ENCODE measurements at places on chromosomes 5 and 9.

DNA sequence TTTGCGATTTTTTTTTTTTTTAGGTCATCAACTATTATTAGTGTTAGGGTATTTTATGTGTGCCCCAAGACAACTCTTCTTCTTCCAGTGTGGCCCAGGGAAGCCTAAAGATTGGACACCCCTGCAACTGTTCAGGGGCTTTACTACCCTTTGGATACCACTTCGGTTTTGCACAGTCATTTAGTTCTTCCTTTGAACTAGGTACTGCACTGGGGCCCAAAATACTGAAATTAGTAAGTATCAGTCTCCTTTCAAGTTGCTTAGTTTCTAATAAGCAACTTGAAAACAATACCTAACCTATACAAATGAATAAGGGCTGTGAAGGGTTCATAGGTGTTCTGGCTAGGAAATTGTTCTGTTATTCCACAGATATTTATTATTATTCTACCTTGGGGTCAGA, 45.3 kb downstream of the CWC27 start:
- no peak for DNase-seq

GRCh38 chr9:136791516-136792276, 552 bp downstream of the TMEM141 start:
- peak; percentile 51 for DNase-seq

DNA sequence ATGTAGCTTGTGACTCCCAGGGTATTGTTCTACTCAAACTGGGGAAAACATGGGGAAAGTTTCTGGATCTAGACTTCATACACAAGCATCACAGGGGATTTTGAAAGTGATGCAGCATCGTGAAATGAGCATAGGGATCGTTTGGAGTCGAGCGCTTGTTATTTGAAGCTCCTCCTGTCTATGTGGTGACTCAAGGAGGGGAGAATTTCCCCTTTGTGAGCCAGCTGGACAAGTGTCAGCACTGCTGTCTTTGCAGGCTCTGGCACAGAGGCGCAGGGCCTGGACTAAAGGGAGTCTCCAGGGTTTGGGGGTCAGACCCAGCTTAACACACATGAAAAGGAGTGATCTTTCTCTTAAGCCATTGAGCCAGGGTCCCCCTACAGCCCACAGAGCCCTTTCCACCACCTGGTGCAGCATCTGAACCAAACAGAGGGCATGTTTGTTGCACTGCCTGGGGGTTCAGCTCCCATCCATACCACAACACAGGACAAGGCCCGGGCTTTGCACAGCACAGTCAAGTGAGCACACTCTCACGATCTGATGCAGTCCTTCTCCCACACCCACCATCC, 51.0 kb downstream of the IRF1 start:
- DNase-seq, result no peak

DNA sequence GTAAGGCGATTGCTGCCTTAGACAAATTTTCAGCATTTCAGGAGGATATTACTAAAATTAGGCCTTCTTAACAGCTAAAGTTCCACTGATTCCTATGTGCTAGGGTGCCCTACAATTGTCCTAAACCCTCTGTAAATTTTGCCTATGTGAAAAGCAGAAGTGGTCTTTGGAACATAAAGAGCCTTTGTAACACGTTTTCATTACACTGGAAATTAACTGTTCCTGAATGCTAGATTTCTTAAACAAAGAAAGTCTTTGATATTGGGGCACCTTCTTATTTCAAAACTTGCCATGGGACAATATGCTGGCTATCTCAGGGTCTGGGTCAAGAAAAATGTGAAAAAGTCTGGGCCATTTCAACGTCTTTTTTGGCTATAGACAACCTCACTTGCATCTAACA, 60.4 kb upstream of the MOCS2 start:
- no peak for DNase-seq

DNA sequence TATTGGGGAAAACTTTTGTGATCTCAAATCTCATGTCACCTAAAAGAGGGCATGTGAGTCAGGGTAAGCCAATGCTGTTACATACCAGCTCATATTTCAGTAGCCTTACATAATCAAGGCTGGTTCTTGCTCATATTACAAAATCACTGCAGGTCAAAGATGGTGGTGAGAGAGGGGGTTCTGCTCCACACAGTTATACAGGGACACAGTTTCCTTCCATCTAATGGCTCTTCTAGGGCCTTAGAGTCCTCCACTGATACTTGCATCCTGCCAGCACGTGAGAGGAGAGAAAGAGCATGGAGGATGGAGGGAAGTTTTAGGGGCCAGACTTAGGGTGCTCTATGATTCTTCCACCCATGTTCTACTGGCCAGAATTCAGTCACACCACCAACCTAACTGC, 130.0 kb downstream of the LIFR start:
- DNase-seq, result no peak

DNA sequence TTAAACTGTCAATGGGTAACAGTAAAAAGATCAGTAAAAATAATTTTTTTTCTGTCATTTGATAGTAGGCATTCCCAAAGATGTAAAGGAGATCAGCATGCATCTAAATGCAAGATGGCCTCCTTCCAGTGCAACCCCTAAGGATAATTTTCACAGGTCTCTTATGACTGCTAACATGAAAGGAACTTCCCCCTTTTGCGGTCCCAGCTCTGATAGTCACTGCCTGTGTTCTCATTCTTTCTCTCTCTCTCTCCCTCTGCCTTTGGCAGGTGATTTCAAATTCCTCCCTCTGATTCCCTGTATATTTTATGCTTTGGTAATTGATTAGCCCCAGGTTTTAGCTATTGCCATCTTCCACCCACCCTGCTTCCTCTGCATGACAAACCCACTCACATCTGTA, 8.9 kb downstream of the SPINK14 start:
- DNase-seq, result no peak

DNA sequence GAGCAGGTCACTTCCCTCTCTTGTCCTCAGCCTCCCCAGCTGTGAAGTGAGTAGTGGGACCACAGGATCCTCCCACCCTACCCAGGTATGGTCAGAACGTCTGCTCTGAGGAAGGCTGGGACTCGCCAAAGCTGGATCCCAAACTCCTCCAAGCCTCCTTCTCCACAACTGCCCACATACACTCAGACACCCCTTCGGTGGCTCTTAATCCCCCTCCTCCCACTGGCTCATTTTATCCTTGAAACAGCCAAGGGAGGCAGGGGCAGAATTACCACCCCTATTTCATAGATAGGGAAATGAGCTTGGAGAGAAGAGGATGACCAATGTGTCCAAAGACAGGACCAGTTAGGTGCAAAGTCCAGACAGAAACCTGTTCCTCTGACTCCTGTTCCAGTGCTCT, 121.4 kb downstream of the PAX5 start:
- DNase-seq, result no peak

- DNase-seq, result no peak
Observed at GRCh38 chr5:132215329-132215728, 12.3 kb downstream of the P4HA2 start.

GRCh38 chr5:143314659-143315058, 88.8 kb downstream of the NR3C1 start:
- DNase-seq, result no peak

DNA sequence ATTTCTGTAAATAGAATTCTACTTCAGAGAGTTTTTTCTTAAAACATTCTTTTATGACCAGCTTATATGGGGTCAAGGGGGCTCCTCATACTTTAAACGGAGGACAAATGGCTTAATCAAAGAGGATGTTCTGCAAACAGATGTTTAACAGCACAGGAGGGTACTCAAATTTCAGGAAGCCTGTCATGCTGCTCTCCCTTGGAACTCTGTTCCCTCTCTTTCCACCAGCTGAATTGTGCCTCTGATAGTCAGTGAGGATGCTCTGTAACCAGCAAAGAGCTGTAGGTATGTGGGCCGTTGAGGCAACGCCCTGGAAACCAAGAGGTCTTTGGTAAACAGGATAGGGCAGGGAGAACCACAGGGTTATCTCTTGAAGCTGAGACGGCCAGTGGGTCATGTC, 161.1 kb downstream of the C5orf15 start:
- DNase-seq, result no peak

GRCh38 chr5:164482351-164482750, 976.9 kb downstream of the MAT2B start:
- DNase-seq, result no peak

DNA sequence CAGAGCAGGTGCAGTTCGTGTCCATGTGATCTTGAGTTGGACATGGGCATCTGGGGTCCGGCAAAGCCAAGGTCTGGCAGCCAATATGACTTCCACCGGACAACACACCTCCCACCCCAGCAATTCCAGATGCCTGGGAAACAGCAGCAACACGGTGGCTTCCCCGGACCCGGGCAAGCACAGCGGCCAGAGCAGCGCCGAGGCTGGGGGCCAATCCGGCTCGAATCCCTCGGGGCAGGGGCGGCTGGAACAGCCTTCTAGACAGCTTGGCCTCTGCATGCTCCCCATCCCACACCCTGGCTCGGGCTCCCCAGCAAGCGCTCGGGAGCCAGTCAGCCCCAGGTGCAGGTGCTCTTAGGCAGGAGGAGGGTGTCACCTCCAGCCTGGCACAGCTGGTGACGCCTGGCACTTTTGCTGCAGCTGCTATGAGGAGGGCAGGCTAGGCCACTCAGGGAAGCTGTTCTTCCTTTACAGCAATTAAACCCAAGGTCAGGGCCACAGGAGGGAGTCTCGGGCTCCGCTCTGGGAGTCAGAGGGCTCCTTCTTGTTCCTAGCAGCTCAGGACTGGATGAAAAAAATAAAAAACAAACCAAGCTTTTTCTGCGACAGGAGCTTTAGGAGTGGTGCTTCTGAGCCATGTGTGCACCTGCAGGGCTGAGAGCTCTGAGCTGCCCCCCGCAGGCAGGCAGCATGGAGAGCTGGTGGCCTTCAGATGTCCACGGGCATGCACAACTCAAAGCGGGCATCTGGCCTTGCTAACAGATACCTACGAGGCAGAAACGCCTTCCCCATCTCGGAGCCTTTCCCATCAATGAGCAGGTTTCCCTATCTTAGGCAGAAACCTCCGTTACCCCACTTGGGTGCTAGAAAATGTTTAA, 28.2 kb downstream of the DBH start:
- DNase-seq, result no peak

- no peak for DNase-seq
Observed at GRCh38 chr5:66417781-66418180, 178.4 kb upstream of the MAST4 start.

- DNase-seq, result no peak
Observed at GRCh38 chr9:127873223-127873691, 4.2 kb downstream of the AK1 start.

- no peak for DNase-seq
Observed at GRCh38 chr9:93668261-93668871, 92.0 kb downstream of the PHF2 start.

DNA sequence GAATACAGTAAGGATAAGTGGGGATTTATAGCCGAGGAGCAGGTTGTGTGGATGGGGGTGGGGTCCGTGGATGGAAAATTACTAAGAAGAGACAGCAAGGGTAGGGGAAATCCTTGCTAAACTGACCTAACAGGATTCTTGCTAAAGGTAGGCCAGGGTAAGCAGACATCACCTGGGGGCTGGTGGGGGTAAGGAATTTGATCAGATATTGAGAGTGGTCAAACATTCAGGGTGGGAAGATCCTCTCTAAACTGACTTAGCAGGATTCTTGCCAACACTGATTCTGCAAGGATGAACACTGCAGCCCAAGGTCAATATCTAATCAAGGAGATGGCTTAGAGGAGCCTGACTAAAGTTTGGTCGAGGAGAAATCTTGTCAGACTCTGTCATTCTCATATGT, 2.7 kb upstream of the PLGRKT start:
- DNase-seq, result no peak

DNA sequence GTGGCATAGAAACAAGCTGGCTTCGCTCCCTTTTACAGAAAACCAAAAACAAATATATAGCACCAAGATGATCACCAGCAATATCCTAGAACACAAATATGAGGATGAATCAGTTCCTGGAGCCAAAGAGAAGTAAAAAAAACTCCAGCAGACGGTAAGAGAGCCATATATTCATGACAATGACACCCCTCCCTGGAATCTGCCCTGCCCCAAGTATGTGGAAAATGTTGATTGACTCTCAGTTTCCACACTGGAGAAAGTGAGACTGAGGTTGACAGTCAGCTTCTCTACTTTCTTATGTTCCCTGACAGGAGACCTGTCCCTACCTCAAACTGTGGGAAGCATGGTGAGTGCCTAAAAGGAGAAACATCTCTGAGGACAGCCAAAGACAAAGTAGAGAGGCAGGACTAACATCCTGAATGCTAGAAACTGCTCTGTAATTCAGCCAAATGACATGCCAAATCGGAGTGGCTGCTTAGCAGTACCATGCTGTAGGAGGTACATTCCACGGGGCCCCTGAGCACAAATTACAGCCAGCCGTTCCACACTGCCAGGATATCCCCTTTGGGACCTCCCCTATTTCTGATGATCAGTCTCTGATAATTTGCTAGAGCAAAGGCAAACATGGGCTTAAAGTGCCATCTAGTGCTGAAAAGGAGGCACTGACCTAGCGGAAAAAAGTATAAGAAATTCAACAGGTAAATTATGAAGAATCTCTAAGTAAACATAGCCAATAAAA, 424.0 kb upstream of the RGMB start:
- no peak for DNase-seq

GRCh38 chr5:174523311-174524071, 200.9 kb upstream of the MSX2 start:
- no peak for DNase-seq

DNA sequence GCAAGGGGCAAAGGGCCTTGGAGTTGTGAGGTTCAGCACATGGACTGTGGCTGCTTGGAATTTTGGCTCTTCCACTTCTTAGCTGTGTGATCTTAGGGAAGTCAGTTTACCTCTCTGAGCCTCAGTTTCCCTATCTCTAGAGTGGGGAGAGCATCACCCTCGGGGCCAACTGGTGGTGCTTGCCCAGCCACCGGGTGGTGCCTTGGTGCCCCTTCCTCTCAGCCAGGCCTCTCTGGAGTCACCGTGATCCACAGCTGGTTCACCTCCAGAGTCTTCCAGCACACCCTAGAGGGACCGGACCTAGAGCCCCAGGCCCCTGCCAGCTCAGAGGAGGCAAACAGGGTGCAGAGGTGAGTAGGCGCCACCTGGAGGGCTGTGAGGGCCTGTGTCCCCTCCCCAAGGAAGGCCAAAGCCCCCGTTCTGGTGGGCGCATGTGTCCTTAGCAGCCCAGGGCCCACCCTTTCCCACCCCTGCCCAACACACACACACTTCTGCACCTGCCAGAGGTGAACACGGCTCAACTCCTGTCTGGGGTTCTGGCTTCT, 7.7 kb downstream of the ADGRD2 start:
- no peak for DNase-seq

DNA sequence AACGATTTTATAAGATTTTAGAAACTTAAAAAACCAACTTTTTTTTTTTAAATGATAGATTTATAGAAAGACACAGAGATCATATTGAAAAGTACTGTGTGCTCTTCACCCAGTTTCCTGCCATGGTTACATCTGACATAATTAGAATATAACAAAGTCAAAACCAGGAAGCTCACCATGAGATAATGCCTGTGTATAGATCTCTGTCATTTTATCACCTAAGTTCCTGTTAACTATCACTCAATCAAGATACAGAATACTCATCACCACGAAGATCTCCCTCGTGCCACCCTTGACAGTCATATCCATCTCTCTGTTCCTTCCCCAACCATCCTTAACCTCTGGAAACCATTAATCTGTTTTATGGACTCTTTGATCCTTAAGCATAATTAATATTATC, 39.1 kb downstream of the POC5 start:
- no peak for DNase-seq

- no peak for DNase-seq
Observed at GRCh38 chr5:171848911-171849520, 63.4 kb downstream of the SMIM23 start.

All from activated T-cell treated with anti-CD3 and anti-CD28 coated beads for 48 hours (primary cell).